ENCODE measurements at places on chromosomes 6 and 20.

DNA sequence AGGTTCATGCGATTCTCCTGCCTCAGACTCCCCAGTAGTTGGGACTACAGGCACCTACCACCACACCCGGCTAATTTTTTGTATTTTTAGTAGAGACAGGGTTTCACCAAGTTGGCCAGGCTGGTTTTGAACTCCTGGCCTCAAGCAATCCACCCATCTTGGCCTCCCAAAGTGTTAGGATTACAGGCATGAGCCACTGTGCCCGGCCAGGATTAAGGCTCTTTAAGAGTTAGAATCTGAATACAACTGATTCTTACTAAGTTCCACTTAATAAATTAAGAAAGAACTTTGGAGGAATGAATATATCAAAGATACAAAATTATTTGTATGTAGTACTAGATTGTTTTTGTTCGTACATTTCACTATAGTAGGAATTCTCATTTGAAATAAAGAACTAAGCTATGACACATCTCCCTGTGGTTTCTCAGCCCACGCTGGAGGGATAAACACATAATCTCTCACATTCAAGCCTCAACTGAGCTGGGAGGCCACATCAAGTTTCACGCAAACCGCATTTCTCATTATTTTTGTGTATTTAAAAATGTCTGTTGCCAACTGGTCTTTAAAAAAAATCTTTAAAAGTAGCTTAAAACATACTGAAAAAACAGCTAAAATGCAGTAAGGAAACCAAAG is 34.2 kb downstream of the DTNBP1 start:
- no peak for DNase-seq

GRCh38 chr6:43703512-43704429 is 16.2 kb upstream of the MRPS18A start:
- peak; percentile 81 for DNase-seq

DNA sequence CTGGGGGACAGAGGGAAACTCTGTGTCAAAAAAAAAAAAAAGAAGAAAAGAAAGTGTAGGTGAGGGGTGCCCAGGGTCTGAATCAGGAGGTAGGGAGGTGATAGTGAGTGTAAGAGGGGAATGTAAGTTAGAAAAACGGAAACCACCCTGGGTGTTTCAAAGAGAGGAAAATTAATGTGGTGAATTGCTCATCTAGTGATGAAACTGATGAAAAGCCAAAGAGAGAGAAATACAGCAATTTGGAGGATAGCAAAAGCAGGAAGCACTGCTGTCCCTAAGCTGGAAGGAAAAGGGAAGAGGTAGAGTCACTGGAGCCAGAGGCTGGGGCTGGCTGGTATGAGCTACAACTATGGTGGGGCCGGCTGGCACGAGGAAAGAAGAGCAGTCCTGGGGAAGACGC is 85.0 kb upstream of the CEP85L start:
- no peak for DNase-seq

DNA sequence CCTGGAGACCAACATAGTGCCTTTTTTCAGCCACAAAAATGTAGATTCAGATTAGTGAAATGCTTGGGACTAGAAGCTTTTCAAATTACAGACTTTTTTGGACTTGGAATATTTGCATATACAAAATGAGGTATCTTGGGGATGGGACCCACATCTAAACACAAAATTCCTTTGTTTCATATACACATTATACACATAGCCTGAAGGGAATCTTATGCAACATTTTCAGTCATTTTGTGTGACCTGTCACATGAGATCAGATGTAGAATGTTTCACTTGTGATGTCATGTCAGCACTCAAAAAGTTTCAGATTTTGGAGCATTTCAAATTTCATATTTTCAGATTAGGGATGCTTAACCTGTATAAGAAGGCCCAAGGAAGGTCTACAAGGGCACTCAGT is 44.5 kb upstream of the ALDH8A1 start:
- DNase-seq = no peak

DNA sequence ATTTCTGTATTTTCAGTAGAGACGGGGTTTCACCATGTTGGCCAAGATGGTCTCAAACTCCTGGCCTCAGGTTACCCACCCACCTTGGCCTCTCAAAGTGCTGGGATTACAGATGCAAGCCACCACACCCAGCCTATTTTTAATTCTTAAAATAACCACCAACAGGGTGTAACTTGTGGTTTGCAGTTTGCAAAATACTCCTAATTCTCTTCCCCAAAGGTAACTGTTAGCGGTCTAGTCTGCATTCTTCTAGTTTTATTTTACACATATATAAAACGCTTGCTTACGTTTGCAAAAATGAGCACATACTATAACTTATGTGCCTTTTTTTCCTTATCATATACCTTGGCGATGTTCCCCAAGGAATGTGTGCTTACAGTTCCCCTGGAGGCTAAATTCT is 25.6 kb upstream of the CHMP4B start:
- DNase-seq = no peak

DNA sequence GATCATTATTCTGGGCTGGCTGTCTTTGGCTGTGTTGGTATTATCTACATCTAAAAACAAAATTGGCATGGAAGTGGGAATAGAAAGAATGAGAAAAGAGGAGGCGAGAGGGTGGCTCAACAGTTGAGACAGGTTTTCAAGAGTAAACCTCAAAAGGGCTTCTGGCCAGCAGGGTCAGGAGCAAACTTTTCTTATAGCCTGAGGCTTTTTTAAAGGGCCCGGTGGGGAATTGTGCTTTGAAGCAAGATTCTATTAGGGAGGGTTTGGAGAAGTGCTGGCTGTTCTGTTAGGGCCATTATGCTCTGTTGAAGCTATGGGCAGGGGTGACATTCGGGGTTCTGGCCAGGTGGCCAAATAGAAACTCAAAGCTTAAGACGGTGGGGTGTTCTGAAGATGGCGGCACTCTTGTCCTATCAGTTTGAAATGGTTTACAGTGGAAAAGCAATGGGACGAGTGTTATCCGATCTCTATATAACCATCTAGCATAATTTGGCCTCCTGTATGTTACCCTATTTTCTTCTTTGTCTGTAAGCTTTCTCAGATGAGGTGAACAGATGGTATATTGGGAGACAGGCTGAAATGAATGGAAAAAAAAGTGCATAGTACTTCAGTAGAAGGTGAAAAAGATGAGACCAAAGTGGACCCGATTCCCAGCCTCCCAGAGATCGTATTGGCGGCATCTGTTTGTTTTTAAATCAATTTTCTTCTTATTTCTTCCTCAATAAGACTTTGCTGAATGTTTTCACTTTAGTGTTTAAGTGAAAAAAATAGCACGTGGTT is 132.1 kb upstream of the CNR1 start:
- no peak for DNase-seq

All from Karpas-422 (cell line).